ENCODE measurements at places on chromosomes 7 and 10. TPM values are rescaled to one million over a fixed set of nuclear protein-coding genes. Genes with fewer than 3 reads are reported as not detected.

DNA sequence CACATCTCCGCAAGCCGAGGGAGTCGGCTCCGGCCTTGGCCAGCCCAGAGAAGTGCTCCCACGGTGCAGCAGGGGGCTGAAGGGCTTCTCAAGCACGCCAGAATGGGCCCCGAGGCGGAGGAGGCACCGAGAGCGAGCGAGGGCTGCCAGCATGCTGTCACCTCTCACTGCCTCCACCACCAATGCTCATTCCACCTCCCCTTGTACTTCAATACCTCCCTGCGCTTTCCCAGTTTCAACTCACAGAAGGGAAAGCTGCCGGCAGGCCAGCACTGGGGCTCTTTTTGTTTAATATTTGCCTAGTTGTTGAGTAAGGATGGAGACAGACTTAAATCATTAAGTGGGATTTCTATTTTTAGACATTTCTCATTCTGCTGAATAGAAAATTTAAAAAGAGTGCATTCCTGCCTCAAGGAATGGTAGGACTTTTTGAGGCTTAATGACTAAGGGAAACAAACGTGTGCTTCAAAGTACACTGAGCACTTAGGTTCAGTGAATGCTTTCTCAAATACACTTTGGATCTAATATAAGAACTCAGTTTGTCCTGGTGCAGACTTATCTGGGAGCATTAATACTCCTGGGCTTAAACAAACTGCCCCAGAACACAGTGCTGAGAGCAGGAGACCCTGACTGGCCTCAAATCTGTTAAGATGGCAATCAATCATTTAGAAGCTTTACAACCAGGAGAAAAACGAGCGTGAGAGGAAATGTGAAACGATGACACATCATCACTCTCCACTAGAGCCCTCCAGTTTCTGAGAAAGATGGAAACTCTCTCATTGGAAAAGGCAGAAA lies 131.2 kb downstream of the RALA start:
- H3K4me3 ChIP-seq = no peak overlapping the region
- no peaks in the 10 kb centered on the region for H3K27me3 ChIP-seq
- no peak for DNase-seq
- no peaks in the 10 kb centered on the region for H3K4me1 ChIP-seq
- H3K36me3 ChIP-seq = no peaks in the 10 kb centered on the region

- no peak overlapping the region for H3K4me3 ChIP-seq
- no peaks in the 10 kb centered on the region for H3K4me1 ChIP-seq
- H3K36me3 ChIP-seq = no peaks in the 10 kb centered on the region
- no peak overlapping the region for H3K27ac ChIP-seq
These were observed 55.2 kb downstream of the TWIST1 start for GRCh38 chr7:19062216-19062615.

GRCh38 chr10:72834183-72834825 lies 59.2 kb upstream of the OIT3 start:
- no peak overlapping the region for H3K4me3 ChIP-seq
- no peak overlapping the region for H3K27ac ChIP-seq
- H3K36me3 ChIP-seq = no peaks in the 10 kb centered on the region
- no peaks in the 10 kb centered on the region for H3K27me3 ChIP-seq

DNA sequence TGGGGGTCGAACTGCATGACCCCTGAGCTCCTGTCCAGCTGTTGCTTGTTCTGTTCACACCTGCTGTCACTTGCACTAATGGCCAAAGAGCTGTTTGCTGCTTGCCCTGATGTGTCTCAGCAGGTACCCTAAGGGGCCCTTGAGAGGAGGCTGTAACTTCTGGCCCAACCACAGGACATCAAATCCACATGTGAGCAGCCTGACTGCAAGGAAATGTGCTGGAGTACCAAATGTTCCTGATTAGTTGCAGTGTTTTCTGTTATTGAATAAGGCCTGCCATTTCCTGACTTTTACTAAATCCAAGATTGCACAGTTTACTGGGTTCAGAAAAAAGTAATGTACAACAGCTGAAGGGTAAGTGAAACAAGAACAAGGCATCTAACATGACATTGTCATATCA lies 91.7 kb upstream of the IL6 start:
- H3K27ac ChIP-seq = no peak overlapping the region
- H3K4me3 ChIP-seq = no peak overlapping the region
- DNase-seq = no peak
- no peaks in the 10 kb centered on the region for H3K27me3 ChIP-seq
- H3K36me3 ChIP-seq = no peaks in the 10 kb centered on the region

GRCh38 chr10:100766693-100767421 lies 21.5 kb downstream of the PAX2 start:
- H3K4me1 ChIP-seq = peaks cover 3% of the 10 kb centered on the region
- no peak overlapping the region for H3K4me3 ChIP-seq
- no peaks in the 10 kb centered on the region for H3K36me3 ChIP-seq

- DNase-seq = no peak
- H3K4me1 ChIP-seq = no peaks in the 10 kb centered on the region
- H3K4me3 ChIP-seq = no peak overlapping the region
- no peaks in the 10 kb centered on the region for H3K27me3 ChIP-seq
These were observed 286.0 kb downstream of the TWIST1 start for GRCh38 chr7:18831419-18831818.

- no peak for DNase-seq
- peaks cover 47% of the 10 kb centered on the region for H3K4me1 ChIP-seq
- peak overlapping the region; percentile 81 for H3K27ac ChIP-seq
- H3K36me3 ChIP-seq = no peaks in the 10 kb centered on the region
These were observed 44.1 kb downstream of the MYOF start for GRCh38 chr10:93437946-93438612.

GRCh38 chr10:102674566-102674965 lies 30.3 kb downstream of the TRIM8 start:
- H3K4me3 ChIP-seq = no peak overlapping the region
- H3K27ac ChIP-seq = no peak overlapping the region
- H3K4me1 ChIP-seq = peaks cover 52% of the 10 kb centered on the region

GRCh38 chr10:130711072-130711471 lies 574.9 kb downstream of the GLRX3 start:
- H3K4me3 ChIP-seq = no peak overlapping the region
- DNase-seq = no peak
- H3K27ac ChIP-seq = no peak overlapping the region
- no peaks in the 10 kb centered on the region for H3K27me3 ChIP-seq
- no peaks in the 10 kb centered on the region for H3K36me3 ChIP-seq

GRCh38 chr7:125547505-125547904 lies 617.9 kb upstream of the POT1 start:
- H3K27me3 ChIP-seq = no peaks in the 10 kb centered on the region
- H3K4me1 ChIP-seq = no peaks in the 10 kb centered on the region
- DNase-seq = no peak
- no peak overlapping the region for H3K27ac ChIP-seq
- H3K36me3 ChIP-seq = no peaks in the 10 kb centered on the region

DNA sequence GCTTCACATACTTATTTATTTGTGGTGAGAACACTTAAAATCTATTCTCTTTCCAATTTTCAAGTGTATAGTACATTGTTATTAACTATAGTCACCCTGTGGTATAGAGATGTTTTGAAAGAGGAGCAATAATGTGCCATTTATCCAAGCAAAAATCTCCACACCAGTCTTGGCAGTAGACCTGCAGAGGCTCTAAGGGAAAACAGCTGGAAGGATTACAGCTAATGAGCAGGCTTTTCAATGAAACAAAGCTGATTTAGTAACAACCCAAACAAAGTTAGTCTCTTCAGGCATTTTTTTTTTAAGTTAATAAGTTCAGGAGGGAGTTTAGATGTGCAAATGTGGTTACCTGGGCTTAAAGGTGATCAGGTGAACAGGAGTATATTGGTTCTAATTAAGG lies 101.9 kb downstream of the EVX1 start:
- H3K36me3 ChIP-seq = no peaks in the 10 kb centered on the region
- H3K27me3 ChIP-seq = no peaks in the 10 kb centered on the region
- no peak for DNase-seq
- no peak overlapping the region for H3K4me3 ChIP-seq
- no peaks in the 10 kb centered on the region for H3K4me1 ChIP-seq

DNA sequence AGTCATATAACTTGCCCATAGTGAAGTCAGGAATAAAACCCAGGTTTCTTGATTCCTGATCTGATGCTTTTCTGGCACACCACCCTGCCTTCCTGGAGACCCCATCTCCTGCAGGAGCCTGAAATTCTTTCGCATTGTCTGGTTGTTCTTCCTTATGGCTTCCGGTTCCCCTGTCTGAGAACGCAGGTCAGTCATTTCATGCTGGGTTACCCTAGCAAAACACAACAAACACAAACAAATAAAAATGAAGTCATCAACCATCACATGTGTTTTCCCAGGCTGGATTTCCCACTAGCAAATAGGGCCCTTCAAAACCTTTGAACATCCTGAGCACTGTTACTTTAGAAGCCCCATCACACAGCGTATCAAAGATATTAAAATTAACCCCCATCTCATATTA lies 569.6 kb downstream of the LRMDA start:
- H3K4me1 ChIP-seq = no peaks in the 10 kb centered on the region
- no peak overlapping the region for H3K27ac ChIP-seq
- H3K4me3 ChIP-seq = no peak overlapping the region
- H3K27me3 ChIP-seq = no peaks in the 10 kb centered on the region
- DNase-seq = no peak

DNA sequence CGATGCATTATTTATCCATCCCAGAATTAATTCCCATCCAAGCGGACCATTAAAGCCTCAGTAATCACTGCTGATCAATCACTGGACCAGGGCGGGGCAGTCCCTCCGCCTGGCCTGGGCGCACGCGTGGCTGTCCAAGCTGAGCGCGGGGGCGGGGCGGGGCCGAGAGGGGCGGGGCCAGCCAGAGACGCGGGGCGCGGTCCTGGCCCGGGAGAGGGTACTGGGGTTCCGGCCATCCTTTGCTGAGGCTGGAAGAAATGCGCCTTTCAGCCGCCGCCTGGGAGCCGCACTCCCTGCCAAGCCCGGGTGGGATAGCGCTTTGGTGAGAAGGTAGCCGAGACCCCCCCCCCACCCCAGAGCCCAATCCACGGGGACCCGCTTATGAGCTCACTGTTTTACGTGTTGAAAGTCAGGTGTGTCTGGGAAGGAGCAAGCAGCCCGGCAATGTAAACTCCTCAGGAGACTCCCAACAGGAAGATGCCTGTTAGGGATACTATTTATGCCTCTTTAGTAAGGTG lies at the start of gene ARHGAP22:
TSS of gene ARHGAP22 (minus strand) at position 83 of the 518 bp plus-strand sequence. CDS start 277 bp downstream, outside the sequence.
- peaks cover 9% of the 10 kb centered on the region for H3K4me1 ChIP-seq
- no peaks in the 10 kb centered on the region for H3K36me3 ChIP-seq
- no peak within 1 kb of the TSS for H3K27ac ChIP-seq
- no peak within 1 kb of the TSS for H3K4me3 ChIP-seq
- DNase-seq = peak; percentile 43
- H3K27me3 ChIP-seq = no peaks in the 10 kb centered on the region

- no peak overlapping the region for H3K4me3 ChIP-seq
- no peak overlapping the region for H3K27ac ChIP-seq
- H3K36me3 ChIP-seq = no peaks in the 10 kb centered on the region
- H3K4me1 ChIP-seq = peaks cover 10% of the 10 kb centered on the region
These were observed 7.2 kb upstream of the EPHA1 start for GRCh38 chr7:143415742-143416397.

DNA sequence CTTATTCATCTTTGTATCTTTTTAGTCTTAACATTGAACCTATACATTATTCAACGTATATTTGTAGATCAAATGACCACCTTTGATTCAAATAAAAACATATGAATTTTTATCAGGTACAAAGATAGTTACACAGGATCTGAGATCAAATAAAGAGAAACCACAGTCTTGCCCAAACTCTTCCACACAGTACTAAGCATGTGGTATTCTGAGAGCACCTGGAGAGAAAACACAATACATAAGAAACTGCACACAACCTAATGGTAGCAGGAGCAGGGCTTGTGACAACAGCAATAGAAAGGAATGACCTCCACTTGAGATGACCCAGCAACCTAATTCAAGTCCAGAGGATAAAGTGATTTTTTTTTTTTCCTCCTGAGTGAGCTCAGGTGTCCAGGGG lies 6.5 kb upstream of the WASL start:
- no peaks in the 10 kb centered on the region for H3K36me3 ChIP-seq
- no peak overlapping the region for H3K4me3 ChIP-seq
- no peak overlapping the region for H3K27ac ChIP-seq
- H3K27me3 ChIP-seq = no peaks in the 10 kb centered on the region
- no peak for DNase-seq

DNA sequence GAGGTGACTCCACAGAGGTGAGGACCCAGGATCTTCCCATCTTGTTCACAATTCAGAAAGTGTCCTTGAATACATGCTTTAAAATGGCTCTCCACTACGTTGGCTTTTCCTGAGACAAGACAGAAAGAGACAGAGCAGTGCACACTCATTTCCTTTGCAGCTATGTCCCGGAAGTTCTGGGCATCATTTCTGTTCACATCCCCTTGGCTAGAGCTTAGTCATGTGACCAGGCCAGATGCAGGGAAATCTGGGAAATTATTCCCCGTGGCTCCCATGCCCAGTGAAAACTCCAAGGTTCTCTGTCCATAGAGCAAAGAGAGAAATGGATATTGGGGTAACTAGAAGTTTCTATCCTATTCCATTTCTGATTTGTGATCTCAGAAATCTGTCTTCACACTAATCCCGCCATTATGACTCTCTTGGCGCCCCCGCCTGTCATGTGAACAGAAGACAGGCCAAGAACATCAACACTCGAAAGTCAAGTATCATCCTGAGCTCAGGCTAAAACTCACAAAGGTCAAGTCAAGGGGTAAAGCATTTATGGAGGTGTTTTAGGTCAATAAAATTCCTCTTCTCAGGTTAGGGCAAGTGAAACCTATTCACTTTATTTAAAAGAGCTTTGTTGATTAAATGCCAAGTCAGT lies 251.4 kb upstream of the HABP2 start:
- no peak for DNase-seq
- H3K36me3 ChIP-seq = no peaks in the 10 kb centered on the region
- H3K27ac ChIP-seq = no peak overlapping the region
- H3K4me1 ChIP-seq = no peaks in the 10 kb centered on the region

GRCh38 chr10:98055841-98056516 lies 25.6 kb upstream of the CRTAC1 start:
- H3K36me3 ChIP-seq = no peaks in the 10 kb centered on the region
- H3K27ac ChIP-seq = no peak overlapping the region
- no peaks in the 10 kb centered on the region for H3K4me1 ChIP-seq
- no peaks in the 10 kb centered on the region for H3K27me3 ChIP-seq
- no peak for DNase-seq
- no peak overlapping the region for H3K4me3 ChIP-seq

DNA sequence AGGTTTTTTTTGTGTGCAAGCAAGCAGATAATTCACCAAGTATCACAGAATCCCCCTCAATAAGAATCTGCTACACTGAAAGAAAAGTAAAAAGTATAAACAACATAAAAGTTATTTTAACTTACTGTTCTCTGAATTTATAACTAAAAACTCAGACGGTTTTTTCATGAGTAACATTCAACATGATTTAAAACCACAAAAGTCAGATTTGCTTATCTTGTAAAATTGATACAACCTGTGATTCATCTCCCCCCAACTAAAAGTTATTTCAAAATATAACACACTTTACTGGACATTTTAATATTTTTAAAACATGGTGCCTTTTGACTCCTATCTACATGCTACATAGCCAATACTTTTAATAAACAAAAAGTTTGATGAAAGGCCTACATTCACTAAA lies 32.8 kb downstream of the TSPAN12 start:
- peaks cover 20% of the 10 kb centered on the region for H3K4me1 ChIP-seq
- no peaks in the 10 kb centered on the region for H3K27me3 ChIP-seq
- H3K4me3 ChIP-seq = no peak overlapping the region
- H3K27ac ChIP-seq = no peak overlapping the region

The GTF2IRD1 gene
- 9.2 TPM for total RNA-seq

The EPHB6 gene
- total RNA-seq = 84.0 TPM

The NKX6-2 gene
- total RNA-seq = not detected

The BICC1 gene
- 42.0 TPM for total RNA-seq

The OR2A1 gene
- total RNA-seq = not detected

The PNLIP gene
- total RNA-seq = 12,294 TPM

The SRGN gene
- total RNA-seq = 55.7 TPM

The VIPR2 gene
- 18.2 TPM for total RNA-seq

The GPR85 gene
- total RNA-seq = 0.26 TPM

Data from body of pancreas (tissue), 4 donors.